ENCODE measurements at places on chromosomes 7 and 10. TPM values are rescaled to one million over a fixed set of nuclear protein-coding genes. Genes with fewer than 3 reads are reported as not detected.

Gene IFIT1B
- total RNA-seq: not detected

- DNase-seq: no peak
- no peak overlapping the region for H3K27ac ChIP-seq
- H3K27me3 ChIP-seq: no peaks in the 10 kb centered on the region
Measured at GRCh38 chr10:35497909-35498308, 107.2 kb upstream of the GJD4 start.

Gene OPALIN
- total RNA-seq: not detected

DNA sequence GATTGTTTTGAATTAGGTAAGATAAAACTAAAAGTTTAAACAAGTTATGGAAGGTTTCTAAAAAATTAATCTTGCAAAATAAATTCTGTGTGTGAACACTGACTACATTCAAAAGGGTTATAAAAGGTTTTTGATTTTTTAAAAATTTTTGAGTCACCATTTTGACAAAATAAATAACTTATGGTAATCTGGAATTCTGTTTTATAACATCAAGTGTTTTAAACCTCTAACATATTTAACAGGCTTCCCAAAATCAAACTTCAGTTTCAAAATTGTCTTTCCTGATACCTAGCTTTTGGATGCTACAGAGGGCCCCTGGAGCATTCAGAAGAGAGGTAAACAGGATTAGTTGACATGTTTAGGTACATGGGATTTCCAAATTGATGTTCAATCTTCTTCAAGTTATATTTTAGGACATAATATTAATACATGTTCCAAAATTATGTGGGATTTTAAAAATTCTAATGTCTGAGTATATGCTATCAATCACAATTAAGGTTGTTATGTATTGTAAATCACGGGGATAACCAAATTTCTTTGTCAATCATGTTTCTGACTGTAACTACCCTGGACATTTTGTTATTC is 8.1 kb upstream of the CPA2 start:
- no peaks in the 10 kb centered on the region for H3K27me3 ChIP-seq
- peaks cover 16% of the 10 kb centered on the region for H3K4me1 ChIP-seq
- DNase-seq: no peak
- H3K27ac ChIP-seq: no peak overlapping the region
- no peak overlapping the region for H3K4me3 ChIP-seq

DNA sequence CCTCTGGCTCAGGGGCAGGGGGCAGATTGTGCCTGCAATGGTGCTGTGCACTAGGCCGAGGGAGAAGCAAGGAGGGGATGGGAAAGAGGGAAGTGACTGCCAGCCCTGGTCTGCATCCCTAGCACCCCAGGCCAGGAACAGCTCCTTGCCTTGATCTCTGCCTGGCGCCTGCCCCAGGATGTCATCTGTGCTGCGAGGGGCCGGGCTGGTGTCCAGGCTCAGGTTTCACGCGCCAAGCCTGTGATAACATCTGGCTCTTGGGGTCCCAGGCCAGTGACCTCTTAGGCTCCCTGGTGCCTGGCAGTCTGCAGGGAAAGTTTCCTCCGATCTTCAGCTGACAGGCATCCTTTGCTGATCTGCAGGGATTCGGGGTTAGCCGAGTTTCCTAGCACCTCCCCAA is 193.5 kb upstream of the GPR26 start:
- no peaks in the 10 kb centered on the region for H3K27me3 ChIP-seq
- H3K36me3 ChIP-seq: no peaks in the 10 kb centered on the region
- peak; percentile 76 for DNase-seq
- no peak overlapping the region for H3K27ac ChIP-seq

Gene CLDN3
- total RNA-seq: 14.2 TPM

- H3K27me3 ChIP-seq: peaks cover 40% of the 10 kb centered on the region
- H3K36me3 ChIP-seq: no peaks in the 10 kb centered on the region
- DNase-seq: peak; percentile 83
- peak overlapping the region; percentile 71 for H3K4me3 ChIP-seq
- peaks cover 28% of the 10 kb centered on the region for H3K4me1 ChIP-seq
Measured at GRCh38 chr7:122885583-122886356, 490 bp downstream of the CADPS2 start.

GRCh38 chr7:5797716-5798115 is 16.3 kb upstream of the RNF216 start:
- no peaks in the 10 kb centered on the region for H3K27me3 ChIP-seq
- no peak overlapping the region for H3K4me3 ChIP-seq
- H3K4me1 ChIP-seq: no peaks in the 10 kb centered on the region
- no peak overlapping the region for H3K27ac ChIP-seq

Gene ASIC3
- total RNA-seq: 1.6 TPM

- no peaks in the 10 kb centered on the region for H3K27me3 ChIP-seq
- no peak overlapping the region for H3K27ac ChIP-seq
- peaks cover 4% of the 10 kb centered on the region for H3K36me3 ChIP-seq
- no peaks in the 10 kb centered on the region for H3K4me1 ChIP-seq
- no peak overlapping the region for H3K4me3 ChIP-seq
Measured at GRCh38 chr7:154990964-154991540, 11.9 kb downstream of the PAXIP1 start.

GRCh38 chr7:117212969-117213877 is 109.6 kb downstream of the WNT2 start:
- peak; percentile 78 for DNase-seq
- H3K27me3 ChIP-seq: no peaks in the 10 kb centered on the region
- no peak overlapping the region for H3K4me3 ChIP-seq

GRCh38 chr7:14894826-14895225 is 7.7 kb downstream of the DGKB start:
- no peaks in the 10 kb centered on the region for H3K27me3 ChIP-seq
- no peak overlapping the region for H3K4me3 ChIP-seq
- no peaks in the 10 kb centered on the region for H3K36me3 ChIP-seq

DNA sequence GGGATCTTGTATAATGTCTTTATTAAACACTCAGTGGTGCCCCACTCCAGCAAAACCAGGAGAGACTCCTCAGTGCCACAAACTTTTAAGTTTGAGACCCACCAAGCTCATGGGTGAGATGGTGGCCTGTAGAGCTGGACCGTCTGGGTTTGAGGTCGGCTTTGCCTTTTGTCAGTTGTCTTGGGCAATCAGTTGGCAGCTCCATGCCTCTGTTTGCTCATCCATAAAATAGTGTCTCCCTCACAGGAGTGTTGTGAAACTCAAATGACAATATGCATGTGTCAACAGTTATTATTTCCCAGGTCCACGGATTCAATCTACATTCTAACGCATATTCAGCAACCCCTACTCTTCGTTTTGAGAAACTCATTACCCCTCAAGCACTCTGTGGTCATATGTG is 367.8 kb upstream of the C7orf33 start:
- no peaks in the 10 kb centered on the region for H3K4me1 ChIP-seq
- H3K4me3 ChIP-seq: no peak overlapping the region
- H3K27me3 ChIP-seq: no peaks in the 10 kb centered on the region
- no peak overlapping the region for H3K27ac ChIP-seq

DNA sequence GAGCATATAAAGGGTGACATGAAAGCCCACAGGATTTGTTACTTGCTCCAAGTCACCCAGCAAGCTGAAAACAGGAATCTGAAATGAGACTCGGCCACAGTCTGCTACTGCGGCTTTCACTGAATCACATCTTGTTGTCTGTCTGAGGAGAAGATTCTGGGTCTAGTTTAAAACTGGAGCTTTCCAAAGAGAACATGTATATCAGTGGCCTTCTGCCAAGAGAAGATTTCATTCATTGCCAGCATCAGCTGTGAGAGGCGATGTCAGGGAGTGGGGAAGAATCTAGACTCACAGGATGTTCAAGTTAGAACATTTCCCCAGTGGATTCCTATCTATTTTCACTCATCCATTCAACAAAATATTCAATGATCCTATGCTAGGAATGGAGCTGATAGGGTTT is 122.8 kb downstream of the GALNT17 start:
- no peak overlapping the region for H3K27ac ChIP-seq
- H3K36me3 ChIP-seq: no peaks in the 10 kb centered on the region
- peaks cover 7% of the 10 kb centered on the region for H3K4me1 ChIP-seq
- no peak for DNase-seq
- no peak overlapping the region for H3K4me3 ChIP-seq

Gene FAM24B
- not detected for total RNA-seq

Gene ADCYAP1R1
- 0.39 TPM for total RNA-seq

DNA sequence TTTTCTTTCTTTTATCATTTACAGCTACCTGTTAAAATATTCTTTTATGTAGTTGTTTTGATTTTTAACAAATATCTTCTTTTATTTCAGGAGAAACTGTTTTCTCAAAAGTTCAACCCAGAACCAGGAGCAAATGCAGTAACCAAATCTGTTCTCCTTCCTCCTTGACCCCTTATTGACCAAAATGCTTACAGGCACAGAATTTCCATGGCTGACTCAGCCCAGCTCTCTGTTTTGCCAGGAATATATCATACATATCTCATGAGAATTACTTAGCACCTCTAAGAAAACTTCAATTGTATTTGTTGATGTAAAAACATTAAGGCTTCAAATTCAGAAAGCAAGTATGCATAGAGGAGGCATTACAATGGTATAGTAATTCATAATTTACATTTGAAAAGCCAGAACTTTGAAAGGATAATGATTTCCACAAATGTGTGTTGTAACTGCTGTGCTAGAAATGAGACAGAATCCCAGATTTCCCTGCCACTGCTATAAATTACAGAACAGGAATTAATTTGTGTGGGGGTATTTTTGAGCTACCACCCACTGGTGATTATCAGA is 2.2 kb downstream of the GSAP start:
- no peak overlapping the region for H3K4me3 ChIP-seq
- no peaks in the 10 kb centered on the region for H3K4me1 ChIP-seq
- no peak overlapping the region for H3K27ac ChIP-seq
- H3K36me3 ChIP-seq: no peaks in the 10 kb centered on the region
